ENCODE measurements at places on chromosomes 13 and 19. TPM values are rescaled to one million over a fixed set of nuclear protein-coding genes. Genes with fewer than 3 reads are reported as not detected.

GRCh38 chr19:28242317-28242927 lies 970.5 kb downstream of the UQCRFS1 start:
- H3K36me3 ChIP-seq: no peaks in the 10 kb centered on the region
- H3K4me3 ChIP-seq: no peak overlapping the region

DNA sequence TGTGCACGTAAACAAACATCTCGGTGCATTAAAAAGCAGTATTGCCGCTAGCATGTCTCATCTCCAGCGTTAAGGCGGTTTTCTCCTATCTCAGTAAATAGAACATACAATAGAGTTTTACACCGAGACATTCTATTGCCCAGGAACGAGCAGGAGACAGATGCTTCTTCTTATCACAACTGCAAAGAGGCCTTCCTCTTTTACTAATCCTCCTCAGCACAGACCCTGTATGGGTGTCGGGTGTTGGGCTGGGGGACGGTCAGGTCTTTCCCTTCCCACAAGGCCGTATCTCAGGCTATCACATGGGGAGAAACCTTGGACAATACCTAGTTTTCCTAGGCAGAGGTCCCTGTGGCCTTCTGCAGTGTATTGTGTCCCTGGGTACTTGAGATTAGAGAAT lies 21.2 kb downstream of the ZNF233 start:
- H3K4me3 ChIP-seq: no peak overlapping the region
- H3K27me3 ChIP-seq: no peaks in the 10 kb centered on the region
- H3K36me3 ChIP-seq: no peaks in the 10 kb centered on the region

DNA sequence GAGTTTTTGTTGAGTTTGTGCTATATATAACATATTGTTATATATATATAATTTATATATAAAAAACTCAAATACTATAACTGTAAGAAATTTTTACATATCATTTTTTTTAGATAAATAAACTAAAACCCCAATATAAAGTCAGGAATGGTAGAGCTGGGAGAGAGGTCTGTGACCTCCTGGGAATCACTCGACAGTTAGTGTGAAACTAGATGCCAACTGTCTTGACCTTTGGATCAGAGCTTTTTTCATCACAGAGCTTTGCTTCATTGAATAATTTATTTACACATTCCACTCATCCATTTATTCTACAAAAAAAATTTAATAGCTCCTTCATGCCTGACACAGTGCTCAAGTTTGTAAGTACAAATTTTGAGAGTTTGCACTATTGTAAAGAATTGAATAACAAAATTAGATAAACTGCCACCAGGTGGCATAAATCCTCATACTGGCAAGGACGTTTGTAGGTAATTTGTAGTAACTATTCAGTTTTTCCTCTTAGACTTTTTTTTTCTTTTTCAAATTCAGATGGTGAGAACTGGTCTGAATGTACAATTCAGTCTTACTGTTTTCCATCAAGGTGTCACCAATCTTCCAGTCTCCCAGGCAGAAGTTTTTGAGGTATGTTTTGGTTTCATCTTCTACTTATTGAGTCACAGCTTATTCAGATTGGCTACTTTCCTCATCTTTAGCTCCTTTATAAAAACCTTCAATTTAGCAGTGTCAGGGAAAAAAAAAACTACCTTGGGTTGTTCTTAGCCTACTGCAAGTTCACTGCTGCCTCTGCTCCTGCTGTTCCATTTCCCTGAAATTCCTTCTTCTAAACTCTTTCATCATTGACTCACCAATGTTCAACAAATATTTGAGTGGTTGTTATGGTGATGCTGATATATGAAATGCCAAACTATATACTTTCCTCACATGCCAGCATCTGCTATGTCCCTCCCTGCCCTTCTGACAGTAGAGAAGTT lies 28.7 kb downstream of the LACC1 start:
- DNase-seq: peak; percentile 57
- H3K36me3 ChIP-seq: no peaks in the 10 kb centered on the region
- H3K4me3 ChIP-seq: no peak overlapping the region
- H3K4me1 ChIP-seq: no peaks in the 10 kb centered on the region
- H3K27me3 ChIP-seq: no peaks in the 10 kb centered on the region

DNA sequence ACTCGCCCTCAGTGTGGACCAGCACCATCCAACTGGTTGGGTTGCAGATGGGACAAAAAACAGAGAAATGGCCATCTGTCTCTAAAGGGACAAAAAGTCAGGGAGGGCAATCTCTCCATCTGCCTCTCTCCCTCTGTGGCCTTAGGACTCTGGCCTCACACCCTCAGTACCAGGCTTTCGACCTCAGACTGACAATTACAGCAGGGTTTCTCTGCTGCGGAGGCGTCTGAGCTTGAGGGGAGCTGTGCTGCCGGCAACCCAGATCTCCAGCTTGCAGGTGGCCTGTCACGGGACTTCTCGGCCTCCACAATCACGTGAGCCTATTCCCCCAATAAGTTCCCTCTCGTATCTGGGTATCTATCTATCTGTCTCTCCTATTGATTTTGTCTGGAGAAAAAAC lies 27.7 kb downstream of the MLLT1 start:
- no peaks in the 10 kb centered on the region for H3K27me3 ChIP-seq
- H3K27ac ChIP-seq: no peak overlapping the region
- H3K4me1 ChIP-seq: no peaks in the 10 kb centered on the region
- H3K4me3 ChIP-seq: no peak overlapping the region
- no peaks in the 10 kb centered on the region for H3K36me3 ChIP-seq

DNA sequence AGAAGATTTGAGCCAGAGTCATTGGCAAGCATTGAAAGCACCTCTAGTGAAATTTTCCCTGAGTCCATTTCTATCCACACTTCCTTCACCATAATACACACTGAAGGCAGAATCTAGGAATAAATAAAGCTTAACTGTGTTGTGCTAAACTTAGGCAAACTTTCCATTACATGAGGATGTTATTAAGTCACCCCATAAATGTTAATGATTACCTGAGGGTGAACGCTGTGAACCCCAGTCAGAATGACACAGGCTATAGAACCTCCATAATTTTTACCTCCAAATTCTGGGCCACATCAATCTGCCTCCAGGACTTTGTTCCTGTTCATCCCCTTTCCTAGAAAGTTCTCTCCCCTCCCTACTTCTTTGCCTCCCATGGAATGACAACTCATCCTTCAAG lies 71.0 kb downstream of the RAP2A start:
- H3K4me1 ChIP-seq: no peaks in the 10 kb centered on the region
- no peaks in the 10 kb centered on the region for H3K36me3 ChIP-seq
- no peak overlapping the region for H3K4me3 ChIP-seq
- no peak for DNase-seq

- no peaks in the 10 kb centered on the region for H3K36me3 ChIP-seq
- H3K4me3 ChIP-seq: no peak overlapping the region
- no peaks in the 10 kb centered on the region for H3K27me3 ChIP-seq
- peaks cover 9% of the 10 kb centered on the region for H3K4me1 ChIP-seq
- no peak for DNase-seq
Observed at GRCh38 chr13:80359414-80359777, 18.5 kb upstream of the SPRY2 start.

Gene MYH14
- not detected for total RNA-seq

Gene APOC4
- not detected for total RNA-seq

Gene CABP5
- total RNA-seq: not detected

Gene CCDC70
- total RNA-seq: not detected
